Stimulated activated CD8-positive, alpha-beta memory T cell treated with anti-CD3 and anti-CD28 coated beads, Interleukin-4, amount 100 ng/mL, for 1 hour (primary cell): ENCODE measurements at places on chromosomes 3 and 15.

DNA sequence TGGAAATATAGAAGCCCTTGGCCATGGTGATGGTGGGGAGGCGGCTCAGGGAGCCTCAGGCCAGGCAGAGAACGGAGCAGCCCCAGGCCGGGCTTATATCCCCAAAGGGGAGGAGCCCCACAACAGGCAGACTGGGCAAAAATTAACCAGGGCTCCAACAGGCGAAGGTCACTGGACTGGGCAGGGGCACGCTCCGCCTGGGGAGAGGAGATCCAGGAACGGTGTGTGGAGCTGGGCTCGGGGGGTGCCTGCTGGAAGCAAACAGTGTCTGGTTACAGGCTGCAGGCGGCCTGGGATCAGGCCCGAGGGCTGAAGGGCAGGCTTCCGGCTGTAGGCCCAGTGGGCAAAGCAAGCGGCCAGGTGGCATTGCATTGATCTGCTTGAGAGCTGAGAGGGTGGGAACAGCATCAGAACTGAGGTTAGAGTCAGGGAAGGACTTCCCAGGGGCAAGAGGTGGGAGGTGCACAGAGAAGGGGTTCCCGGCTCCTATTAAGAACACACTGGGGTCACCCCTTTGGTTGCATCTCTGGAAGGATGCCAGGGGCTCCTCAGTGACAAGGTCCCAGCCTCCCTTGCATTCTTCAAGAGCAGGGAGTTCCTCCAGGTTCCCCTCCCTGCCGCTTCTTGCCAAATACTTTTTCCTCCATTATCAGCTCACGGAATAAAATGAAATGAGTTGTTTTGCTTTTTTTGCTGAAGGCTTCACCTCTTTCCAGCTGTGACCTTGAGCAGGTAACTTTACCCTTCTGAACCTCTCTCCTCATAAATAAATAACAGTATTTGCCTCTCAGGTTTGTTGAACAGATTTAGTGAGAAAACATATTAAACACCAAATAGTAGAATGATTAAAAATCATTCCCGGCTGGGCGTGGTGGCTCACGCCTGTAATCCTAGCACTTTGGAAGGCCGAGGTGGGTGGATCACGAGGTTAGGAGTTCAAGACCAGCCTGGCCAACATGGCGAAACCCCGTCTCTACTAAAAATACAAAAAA, 7.8 kb downstream of the ANPEP start:
- no peak for DNase-seq

DNA sequence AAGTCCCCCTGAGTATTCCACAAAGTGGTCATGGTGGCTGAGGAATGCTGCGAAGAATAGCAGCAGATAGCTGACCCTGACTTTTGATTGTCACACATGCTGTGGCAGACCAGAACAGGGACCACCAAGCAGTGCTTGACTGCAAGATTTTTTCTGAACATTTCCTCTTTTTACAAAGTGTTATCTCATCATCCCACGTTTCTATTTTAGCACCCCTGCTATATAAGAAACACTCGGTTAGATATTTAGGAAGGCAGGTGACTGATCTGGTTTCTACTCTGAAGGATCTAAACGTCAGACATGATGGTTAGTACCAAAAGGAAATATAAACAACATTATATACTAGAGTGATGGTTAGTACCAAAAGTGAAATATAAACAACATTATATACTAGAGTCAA, 9.1 kb downstream of the SLC25A26 start:
- DNase-seq: no peak

DNA sequence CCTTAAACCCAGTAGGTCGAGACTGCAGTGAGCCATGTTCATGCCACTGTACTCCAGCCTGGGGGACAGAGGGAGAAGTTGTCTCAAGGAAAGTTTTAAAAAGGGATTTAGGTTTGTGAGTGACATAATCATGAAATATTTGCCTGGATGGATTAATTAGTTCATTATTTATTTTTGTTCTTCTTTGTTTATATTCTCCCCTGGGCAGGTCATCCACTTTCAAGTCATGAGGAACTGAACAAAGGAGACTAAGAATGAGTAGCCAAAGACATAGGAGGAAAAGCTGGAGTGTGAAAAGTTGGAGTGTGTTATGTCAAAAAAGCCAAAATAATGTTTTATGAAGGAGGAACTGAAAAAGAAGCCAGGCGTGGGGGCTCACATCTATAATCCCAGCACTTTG, 17.7 kb upstream of the PCCB start:
- DNase-seq: no peak

DNA sequence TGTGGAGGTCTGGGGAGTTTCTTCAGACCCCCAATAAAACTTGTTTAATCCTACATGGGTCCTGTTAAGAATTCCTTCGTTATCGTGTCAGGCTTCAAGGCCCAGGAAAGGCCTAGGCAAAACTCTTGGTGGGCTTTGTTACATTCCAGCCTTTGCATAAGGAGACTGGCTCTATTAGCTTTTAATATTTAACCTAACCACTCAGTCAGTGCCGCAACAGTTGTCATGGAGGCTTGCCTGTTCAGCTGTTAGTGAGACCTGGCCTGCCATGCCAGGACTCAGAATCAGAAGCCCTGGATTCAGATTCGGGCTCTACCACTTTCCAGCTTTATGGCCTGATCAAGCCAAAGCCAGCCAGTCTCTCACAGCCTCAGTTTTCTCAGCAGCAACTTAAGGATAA, 19.6 kb downstream of the EIF1B start:
- no peak for DNase-seq

DNA sequence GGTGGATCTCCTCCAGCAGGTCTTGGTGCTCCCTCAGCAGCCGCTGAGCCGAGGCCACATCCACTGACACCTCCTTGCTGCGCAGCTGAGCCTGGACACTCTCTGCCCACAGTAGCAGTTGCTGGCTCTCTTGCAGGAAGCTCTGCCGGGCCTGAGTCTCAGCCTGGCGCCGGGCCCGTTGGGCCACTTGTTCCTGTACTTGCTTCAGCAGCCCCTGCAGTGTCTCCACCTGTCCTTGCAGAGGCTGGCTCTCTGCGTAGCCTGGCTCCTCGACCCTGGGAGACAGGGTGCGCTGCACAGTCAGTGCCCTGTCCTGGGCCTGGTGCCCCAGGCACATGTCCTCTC, 15.5 kb downstream of the SPTBN5 start:
- no peak for DNase-seq

GRCh38 chr3:132549169-132549568, 47.9 kb upstream of the ACKR4 start:
- no peak for DNase-seq
